ENCODE measurements at places on chromosomes 12 and 14.
A peak's percentile ranks its signal among the peaks of the same experiment; 100 is the strongest.

GRCh38 chr14:52399104-52399503 is 85.0 kb downstream of the PTGER2 start:
- no peak for DNase-seq

- no peak for DNase-seq
Observed at GRCh38 chr12:66115071-66115600, 15.4 kb downstream of the LLPH start.

GRCh38 chr12:70852416-70853150 is 68.0 kb downstream of the PTPRR start:
- no peak for DNase-seq

DNA sequence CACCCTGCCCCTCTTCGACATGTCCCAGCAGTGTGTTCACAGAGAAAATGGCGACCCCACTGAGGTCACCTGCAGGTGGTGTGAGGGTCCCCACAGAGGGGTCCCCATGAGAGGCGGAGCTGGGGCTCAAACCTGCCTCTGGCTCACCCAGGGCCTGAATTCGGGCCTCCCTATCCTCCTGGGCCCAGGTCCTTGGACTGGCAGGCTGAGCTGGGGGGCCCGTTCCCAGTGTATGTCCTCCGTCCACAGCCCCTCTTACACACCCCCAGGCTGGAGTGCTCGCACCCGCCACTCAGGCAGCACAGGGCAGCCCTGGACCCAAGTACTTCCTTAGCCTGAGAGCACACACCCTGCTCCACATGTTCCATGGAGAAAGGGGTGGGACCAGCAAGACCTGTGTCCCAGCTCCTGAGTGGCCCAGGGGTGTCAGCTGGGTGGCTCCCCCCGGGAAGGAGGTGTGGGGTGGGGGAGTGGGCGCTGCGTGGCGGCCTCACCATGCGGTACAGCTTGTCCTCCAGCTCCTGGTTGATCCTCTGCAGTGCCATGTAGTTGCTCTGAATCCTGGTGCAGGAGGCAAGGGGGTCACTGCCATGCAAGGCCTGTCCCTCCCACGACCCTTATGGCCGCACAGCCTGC is 42.6 kb downstream of the BEGAIN start:
- DNase-seq, result no peak

DNA sequence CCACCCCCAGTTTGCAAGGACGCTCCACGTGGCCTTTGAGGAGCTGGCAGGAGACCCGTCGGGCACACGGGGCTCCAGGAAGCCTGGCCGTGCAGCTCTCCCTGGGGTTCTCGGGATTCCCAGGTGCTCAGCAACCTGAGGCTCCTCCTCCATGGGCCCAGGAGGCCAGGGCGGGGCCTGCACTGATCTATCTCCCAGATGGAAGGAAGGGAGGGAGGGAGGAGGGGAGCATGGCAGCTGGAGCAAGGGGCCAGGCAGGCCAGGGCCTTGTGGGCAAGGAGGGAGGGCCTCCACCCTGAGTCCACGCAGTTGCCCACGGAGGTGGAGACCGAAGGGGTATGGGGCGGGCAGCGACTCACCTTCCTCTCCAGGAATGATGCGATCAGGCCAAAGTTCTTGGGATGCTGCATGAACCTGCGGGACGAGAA is 127.3 kb downstream of the RFLNA start:
- DNase-seq, result no peak

- DNase-seq, result no peak
Observed at GRCh38 chr12:119044094-119044493, 62.8 kb downstream of the SRRM4 start.

DNA sequence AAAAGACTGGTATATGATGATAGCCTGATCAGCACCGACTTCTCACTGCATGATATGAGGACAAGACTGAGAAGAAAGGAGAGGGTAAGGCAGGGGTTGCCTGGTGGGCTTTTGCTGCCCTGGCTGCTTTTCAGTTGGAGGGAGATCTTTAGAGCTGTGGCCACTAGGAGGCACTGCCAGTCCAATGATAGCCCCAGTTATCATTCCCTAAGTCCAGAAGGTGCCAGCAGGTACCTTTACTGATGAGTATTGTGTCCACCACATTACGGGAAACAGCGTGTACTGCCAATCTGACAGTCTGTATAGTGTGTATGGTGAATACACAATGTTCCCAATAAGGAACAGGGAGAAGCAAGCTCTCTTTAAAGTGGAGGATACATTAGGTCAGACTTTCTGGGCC is 55.8 kb upstream of the CCDC175 start:
- DNase-seq, result no peak

DNA sequence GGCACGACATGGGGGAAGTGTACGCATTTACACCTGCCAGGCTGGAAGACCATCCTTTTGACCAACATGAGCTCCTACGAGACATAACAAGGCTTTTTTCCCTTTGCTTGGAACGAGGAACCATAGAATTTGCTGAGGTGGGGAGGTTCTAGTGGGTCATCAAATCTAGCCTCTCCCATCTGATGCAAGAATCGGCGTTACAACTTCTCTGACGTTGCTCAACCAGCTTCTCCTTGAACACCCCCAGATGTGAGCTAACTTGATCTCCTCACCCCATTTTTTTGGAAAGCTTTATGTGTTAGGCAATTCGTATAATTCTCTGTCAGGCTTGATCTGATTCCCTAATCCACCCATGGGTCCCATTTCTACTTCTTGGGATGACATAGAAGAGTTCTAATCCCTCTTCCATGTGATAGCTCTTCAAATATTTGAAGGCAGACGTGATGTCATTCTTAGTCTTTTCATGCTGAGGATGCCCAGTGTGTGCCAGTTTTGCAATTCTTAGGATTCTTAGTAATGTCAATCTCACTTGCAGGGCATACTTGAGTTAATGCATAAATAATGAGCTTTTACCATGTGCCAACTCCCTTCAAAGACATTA is 163.6 kb upstream of the PARP11 start:
- no peak for DNase-seq

DNA sequence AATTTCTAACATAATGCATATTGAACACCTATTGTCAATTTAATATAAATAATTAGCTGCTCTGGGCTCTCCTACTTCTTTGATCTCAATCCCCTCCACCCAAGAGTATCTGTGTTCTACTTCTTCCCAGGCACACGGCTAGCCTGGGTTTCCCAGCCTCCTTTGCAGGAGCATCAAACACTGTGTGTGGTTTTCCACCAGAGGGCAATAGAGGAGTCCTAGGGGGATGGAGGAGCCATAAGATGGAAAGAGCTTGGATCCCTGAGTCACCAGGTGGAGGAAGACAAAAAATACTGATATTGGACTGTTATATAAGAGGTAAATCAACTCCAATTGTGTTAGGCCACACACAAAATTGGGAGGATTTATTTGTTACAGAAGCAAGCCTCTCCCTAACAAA is 333.7 kb downstream of the GLT1D1 start:
- DNase-seq, result no peak

DNA sequence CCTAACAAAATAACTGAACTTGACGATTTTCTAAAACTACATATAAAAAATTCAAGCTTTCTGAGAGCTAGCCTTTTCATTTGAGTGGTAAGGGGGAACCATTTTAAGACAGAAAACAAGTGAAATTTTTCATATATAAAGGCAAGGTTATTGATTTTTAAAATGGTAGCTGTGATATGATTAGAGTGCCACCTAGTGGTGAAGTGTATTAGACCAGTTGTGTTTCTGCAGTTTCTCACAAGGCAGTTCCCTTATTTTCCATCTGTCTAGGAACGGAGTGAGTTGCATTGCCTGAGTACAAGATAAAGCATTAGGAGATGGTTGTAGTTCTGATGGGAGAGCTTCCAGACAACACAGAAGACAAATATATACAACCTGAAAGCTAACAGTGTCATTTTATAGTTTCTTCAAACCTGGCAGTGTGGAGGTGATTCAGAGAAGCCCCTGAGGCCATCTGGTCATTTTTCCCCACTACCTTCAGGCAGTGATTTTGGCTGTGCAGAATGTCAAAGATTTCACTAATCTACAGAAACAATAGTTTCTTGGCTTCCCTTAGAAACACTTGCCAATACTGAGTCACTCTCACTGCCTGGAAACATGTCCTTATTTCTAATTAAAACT is 180.8 kb downstream of the C12orf50 start:
- peak; percentile 47 for DNase-seq

DNA sequence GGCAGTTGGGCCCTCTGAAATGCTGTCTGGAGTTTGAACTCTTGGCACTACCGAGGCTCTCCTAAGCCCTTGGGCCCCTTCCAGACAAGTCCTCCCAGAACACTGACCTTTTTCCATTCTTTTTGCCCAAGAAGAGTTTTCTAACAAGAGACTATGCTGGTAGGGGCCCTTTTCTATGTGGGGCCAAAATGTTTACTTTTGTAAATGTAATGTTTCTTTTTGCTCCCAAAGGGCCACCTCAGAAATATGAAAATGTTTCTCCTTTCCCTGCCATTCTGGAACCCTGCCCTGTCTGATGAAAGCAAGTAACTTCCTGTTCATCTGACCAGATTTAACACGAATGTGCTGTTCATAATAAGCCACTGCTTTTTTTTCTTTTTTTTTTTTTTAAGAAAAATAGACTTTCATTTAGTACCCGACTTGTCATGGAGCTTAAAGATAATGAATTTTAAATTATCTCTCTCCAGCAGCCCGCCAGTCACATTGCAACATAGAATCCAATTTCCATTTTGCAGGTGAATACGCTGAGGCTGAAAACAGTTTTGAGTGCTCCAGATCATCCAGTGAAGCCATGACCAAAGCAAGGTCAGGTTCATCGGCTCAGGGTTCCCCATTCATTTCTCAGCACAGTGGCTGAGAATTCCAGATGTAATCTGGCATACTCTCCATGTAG is 169.9 kb downstream of the DPF3 start:
- DNase-seq, result no peak

DNA sequence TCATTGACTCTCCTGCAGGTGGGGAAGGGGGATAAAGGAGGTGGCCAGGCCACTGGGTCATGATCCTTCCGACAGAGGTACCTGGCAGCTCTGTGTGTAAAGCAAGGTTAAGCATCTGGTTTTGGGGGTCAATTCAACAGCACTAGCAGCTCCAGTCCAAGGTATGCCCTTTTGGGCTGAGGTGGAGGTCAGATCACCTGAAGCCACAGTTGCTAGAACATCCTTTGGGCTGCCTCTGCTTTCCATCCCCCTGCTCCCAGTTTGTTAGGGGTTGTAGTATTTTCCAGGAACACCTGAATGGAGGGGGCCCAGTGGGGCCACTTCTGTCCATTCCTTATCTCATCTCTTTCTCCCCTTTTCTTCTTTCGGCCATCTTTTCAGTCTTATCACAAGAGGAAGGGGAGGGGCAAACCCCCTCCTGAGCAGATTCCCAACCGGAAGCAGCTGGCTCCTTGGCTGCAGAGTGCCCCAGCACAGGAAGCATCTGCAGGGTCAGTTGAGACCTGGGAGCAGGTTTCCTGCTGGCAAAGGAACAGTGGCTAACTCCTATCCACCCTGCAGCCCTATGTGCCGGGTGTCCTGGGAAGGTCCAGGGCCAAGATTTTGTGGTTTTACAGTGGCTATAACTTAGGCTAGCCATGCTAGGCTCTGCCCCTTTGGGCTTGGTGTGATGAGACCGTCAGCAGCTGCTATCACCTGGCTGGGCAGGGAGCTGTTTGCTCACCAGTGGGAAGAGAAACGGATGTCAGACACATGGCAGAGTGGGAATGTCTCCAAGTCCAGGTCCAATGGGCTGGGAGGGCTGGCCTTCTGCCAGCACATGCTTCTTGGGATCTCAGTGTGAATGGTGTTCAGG is 40.2 kb downstream of the SH2B3 start:
- DNase-seq, result no peak

- DNase-seq, result no peak
Observed at GRCh38 chr12:52341066-52341580, 19.9 kb upstream of the KRT83 start.

GRCh38 chr12:45863332-45863731 is 127.0 kb downstream of the SCAF11 start:
- DNase-seq, result no peak

- no peak for DNase-seq
Observed at GRCh38 chr12:1930803-1931597, 12.5 kb upstream of the CACNA2D4 start.

- peak; percentile 26 for DNase-seq
Observed at GRCh38 chr12:89051065-89051677, 301.1 kb downstream of the DUSP6 start.

DNA sequence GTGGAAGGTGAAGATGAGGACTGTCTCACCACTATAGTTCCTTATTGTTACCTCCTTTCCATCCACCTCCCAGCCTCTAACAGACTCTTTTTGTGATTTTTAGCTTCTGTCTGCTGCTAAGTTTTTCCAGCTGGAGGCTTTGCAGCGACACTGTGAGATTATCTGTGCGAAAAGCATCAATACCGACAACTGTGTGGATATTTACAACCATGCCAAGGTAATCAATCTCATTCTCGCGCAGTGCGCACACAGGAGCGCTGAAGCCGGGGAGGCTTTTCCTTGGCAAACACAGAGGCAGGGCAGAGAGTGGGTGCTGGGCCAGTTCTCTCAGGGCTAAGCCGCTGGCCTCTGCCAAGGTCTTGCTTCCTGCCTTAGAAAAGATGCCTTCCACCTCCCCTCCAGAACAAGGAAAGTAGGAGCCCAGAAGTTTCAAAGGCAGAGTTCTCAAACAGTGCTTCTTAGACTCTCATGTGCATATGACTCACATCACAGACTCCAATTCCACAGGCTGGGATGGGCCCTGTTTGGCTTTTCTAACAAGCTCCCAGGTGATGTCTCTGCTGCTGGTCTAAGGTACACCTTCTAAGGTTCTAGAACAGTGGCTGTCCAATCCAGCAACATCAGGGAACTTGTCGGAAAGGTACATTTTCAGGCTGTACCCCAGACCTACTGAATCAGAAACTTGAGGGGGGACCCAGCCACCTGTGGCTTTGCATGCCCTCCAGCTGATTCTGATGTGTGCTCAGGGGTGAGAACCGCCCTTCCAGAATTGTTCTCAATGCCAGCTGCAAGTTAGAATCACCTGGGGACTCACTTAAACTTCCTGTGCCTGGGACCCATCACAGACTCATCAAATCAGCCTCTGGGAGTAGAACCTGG is 33.8 kb upstream of the PWP1 start:
- DNase-seq, result no peak

DNA sequence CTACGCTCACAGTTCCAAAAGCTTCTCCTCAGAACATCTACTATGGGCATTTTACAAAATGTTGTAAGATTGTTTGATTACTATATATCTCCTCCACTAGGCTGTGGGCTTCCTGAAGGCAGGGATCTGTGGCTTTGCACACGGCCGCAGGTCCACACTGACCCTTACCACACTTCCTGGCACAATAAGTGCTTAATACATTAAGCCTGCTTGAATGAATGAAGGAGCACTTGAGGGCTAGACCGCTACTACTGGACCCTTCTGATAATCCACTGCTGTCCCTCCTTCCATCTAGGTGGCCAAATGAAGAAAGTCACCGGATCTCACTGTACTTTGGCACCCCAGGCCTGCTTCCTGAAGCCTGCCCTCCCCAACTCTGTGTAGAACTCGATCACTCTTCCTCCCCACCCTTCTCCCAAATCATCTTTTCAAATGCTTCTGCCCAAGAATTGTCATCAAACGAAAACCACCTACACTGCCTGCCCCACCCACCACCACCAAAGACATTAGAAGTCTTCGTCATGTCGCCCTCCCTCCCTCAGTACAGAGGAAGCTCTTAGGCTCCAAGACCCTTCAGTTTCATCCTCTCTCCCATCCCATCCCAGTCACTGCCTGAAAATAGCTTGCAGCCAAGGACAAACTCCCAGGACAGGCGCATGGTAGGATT is 596 bp upstream of the ZBTB39 start:
- DNase-seq, result no peak

- no peak for DNase-seq
Observed at GRCh38 chr12:16369156-16369555, 21.7 kb downstream of the MGST1 start.

GRCh38 chr14:51680031-51680430 is 28.3 kb downstream of the FRMD6 start:
- DNase-seq, result no peak

Data from hematopoietic multipotent progenitor cell treated with erythropoietin and hydrocortisone succinate and interleukin-3 and kit ligand, for 15 days (in vitro differentiated cells).